ENCODE measurements at places on chromosomes 11 and 22.
A peak's percentile ranks its signal among the peaks of the same experiment; 100 is the strongest.

DNA sequence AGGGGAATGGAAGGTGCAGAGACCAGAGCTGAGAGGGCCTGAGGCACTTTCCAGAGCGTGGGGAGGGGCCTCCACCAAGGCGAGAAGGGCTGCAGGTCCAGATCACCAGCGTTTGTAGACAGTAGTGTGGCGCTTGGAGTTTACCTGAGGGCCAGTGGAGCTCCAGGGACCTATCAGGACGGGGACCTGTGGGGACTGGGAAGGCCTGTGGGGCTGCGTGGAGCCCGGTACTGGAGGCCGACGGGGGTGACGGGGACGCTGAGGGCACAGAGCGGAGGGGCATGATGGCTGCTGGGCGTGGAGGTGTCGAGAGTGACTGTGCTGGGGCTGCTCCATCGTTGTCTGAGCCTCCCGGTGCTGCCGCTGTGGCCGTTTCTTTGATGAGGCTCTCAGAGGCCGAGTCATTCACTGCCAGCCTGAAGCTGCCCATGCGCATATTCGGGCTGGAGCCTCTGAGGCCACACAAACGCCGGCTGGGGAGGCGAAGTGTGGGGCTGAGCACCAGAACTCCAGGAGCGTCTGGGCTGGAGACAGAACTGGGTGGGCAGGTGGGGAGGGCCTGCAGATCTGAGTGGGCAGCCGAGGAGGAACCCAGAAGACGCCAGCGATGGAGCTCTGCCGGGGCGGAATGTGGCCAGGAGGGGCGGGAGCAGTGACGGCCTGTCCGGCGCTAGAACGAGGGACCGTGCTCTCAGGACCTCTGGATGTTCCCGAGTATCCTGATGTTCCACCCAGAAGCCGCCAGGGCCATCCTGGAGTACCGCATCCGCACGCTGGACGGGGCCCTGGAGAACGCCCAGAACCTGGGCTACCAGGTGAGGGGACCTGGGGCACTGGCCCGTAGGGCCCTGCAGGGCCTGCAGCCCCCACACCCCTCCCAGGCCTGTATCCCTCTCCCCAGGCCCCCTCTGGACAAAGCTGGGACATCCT, 2.6 kb downstream of the PGGHG start:
- DNase-seq: no peak

DNA sequence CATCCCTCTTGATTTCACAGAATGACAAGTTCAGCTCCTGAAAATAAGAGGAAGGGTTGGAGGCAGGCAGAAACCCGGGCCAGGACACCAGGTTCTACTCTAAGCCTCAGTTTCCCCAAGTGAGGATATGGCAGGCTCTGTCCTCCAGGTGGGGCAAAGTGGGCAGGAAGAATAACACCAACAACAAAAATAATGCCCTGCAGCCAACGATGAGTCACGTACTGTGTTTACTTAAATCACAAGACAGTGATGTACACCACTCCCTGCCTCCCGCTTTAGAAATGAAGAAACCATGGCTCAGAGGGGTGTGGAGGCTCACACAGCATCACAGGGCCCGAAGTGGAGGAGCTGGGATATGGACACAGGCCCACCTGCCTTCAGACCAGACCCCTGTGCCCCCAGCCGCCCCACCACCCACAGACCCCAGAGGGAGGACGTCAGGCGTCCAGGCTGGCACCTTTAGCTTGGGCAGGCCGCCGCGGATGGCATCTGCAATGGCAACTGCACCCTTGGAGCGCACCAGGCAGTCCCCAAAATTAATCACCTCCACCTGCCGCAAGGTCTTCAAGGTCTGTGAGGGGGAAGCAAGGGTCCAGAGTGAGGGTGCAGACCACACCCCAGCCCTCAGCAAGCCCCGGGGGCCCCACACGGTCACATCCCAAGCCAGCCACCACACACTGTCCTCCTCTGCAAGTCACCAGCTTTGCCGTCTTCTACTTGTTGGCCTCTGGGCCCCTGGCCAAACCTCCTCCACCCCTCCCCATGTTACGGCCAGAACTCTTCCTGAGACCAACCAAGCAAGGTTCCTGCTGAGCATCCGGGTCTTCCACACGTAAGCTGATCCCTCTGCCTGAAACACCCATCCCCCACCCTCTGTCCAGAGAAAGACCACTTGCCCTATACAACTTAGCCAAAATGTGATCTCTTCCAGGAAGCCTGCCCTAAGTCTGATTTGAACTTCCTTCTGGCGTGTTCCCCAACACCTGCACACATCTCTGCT, 15.8 kb upstream of the CHADL start:
- DNase-seq: no peak

GRCh38 chr22:35152316-35152715, 86.4 kb downstream of the ISX start:
- DNase-seq: no peak

DNA sequence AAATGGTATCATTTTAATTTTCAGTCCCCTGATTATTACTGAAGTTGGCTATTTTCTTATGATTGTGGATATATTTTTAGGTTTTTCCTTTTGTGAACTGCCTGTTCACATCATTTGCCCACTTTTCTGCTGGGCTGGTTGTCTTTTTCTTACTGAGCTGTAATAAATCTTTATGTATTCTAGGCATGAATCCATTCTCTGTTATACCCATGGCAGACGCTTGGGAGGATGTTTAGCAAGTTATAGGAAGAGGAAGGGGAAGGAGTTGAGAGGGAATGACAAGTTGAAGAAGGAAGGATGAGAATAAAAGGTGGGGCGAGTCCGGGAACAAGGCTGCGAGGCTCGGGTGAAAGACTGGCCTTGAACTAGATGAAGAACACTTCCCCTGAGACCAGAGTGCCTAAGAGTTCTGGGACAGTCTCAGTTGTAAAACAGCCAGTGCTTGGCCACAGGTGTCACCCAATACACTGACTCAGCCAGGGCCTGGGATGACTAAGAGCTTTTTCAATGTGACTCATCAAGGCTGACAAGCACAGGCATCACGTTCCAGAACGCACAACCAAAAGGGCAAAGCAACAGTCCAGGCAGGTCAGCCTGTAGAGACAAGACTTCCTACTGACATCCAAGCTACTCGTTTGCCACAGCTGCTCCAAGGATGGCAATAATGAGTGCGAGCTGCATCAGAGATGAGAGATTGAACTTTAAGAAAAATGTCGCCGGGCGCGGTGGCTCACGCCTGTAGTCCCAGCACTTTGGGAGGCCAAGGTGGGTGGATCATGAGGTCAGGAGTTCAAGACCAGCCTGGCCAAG, 35.2 kb downstream of the LRFN4 start:
- DNase-seq: peak; percentile 60

- no peak for DNase-seq
Observed at GRCh38 chr22:36982136-36982535, 37.1 kb downstream of the TST start.

DNA sequence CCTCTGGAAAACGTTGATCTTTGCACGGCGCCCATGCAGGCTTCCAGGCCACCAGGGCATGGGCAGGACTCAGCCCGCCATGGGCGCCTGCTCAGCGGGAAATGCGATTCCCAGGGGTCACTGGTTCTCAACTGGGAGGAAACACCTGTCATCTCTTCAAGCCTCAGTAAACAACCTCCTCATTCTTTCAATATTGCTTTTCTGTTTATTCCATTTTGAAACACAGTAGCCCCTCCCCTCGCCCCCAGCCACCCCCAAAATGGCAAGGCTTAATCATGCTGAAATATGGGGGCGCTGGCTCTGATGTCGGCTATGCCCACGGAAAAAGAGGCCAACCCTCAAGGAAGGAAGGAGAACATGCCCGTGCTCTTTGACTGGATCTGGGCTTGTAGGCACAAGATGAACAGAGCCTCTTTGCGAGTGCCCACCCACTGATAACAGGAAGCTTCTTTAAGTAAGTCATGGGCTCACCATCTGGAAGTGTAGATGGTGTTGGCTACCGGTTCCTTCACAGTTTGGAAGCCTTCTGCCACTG, 594 bp upstream of the POU2AF1 start:
- no peak for DNase-seq

GRCh38 chr11:77560605-77561004, 29.1 kb upstream of the AQP11 start:
- DNase-seq: peak; percentile 18

DNA sequence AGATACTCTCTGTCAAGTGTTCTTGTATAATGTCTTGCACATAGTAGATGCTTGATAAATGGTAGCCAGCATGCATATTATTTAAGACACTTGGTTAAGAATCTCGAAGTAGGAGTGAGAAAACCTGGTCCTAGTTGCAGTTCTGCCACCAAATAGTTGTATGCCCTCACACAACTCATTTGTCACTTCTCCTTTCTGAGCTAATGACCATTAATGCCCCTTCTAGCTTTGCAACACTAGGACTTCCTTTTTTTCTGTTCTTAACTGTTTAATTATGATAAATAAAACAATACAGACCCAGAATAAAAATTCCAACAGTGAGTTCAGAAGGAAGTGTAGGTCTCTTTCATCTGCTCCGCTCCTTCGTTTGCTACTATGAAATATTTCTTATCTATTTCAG, 453.6 kb downstream of the TMEM135 start:
- DNase-seq: no peak

GRCh38 chr22:42967005-42967404, 47.9 kb downstream of the PACSIN2 start:
- no peak for DNase-seq

DNA sequence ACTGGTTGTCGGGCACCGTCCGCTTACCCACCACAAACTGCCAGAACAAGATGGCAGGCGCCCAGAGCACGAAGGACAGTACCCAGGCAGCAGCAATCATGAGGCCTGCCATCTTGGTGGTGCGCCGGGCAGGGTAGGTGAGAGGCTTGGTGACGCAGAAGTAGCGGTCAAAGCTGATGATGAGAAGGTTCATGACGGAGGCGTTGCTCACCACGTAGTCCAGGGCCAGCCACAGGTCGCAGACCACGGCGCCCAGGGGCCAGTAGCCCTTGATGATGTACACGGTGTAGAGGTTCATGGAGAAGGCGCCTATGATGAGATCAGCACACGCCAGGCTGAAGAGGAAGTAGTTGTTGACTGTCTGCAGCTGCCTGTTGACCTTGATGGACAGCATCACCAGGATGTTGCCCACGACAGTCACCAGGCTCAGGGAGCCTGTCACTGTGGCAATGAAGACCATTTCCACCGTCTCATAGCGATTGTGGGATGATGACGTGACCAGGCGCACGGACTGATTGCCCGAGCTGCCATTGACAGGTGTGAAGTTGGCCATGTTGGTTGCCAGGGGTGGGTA, 4.6 kb downstream of the MDK start:
- DNase-seq: no peak

- no peak for DNase-seq
Observed at GRCh38 chr11:93672280-93672679, 10.8 kb downstream of the CEP295 start.

- DNase-seq: no peak
Observed at GRCh38 chr22:19590696-19591095, 66.5 kb upstream of the CLDN5 start.

DNA sequence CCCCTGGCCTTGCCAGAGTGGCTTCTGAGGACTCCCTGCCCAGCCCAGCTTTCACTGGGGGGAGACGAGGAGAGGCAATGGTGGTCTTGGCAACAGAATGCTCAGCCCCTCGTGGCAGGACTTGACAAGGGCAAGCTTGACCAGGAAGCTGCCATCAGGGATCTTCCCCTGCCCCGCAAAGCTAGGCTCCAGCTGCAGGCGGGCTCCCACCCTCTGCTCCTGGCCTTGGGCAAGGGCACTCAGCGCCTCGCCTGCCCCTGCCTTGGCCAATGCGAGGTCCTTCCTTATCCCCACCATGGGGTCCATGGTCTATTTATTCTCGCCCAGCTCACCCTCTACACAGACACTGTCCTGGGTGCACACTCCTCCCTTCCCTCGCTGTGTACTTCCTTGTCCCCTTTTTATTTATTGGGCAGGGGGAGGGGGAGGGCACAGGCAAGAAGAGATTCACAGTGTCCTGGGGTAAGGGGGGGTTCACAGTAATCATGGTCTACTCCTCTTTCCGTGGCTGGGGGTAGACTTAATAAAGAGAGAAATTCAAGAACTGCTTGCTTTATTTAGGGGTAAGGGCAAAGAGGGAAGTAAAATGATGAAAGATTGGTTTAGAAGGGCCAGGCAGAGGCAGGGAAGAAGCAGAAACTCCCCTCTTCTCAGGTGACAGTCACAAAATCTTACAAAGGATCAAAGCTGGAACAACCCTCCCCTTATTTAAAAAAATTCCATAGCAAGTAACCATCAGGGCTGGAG, 1.6 kb downstream of the GPHA2 start:
- no peak for DNase-seq

GRCh38 chr22:35131525-35132000, 65.6 kb downstream of the ISX start:
- DNase-seq: no peak

DNA sequence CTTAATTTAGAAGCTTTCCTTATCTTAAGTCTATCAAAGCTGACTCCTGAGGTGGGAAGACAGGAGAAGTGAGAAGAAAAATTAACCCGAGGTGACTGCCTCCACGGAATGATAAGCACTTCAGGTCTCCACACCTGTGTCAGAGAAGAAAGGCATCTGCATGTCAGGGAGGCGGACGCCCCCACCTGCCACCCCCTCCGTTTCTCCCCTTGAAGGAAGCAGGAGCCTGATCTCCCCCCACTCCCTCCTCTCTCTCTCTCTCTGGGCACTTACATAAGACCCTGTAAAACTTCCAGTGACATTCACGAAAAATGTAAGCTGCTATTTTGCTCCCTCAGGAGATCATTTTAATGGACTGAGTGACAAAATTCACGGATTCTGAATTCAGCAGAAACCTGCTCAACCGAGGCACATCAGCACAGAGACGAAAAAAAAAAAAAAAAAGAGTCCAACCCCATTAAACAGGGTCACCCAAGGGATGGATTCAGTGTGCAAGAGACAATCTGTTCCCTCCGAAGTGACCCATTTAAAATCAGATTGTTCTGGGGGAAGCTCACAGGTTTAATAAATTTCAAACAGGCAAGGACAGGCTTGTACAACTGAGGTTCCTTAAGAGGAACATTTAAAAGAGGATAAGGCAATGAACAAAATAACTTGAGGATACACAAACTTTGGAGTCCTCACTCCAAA, 1.5 kb downstream of the LARGE1 start:
- no peak for DNase-seq

DNA sequence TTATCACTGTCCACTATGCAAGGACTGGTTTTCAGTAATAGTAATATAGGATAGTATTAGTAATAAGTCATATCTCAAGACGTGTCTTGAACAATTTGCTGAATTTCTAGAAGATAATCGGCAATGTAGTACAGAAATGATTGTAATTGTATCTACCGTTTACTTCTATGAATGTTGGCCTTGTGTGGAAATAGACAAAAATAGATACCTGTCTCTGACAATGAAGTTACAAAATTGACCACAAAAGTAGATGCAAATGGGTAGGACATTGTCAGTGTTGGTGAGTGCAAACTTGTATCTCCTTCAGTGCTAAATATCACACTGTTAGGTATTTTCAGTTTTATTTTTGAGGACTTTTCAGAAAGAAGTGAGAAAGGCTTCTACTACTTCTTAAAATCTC, 43.1 kb downstream of the SVIP start:
- no peak for DNase-seq

GRCh38 chr11:127962416-127962815, 624.9 kb downstream of the ETS1 start:
- DNase-seq: no peak

- peak; percentile 37 for DNase-seq
Observed at GRCh38 chr22:19663286-19663815, 51.0 kb upstream of the SEPTIN5 start.
